ENCODE measurements at places on chromosomes 5 and 9.
A peak's percentile ranks its signal among the peaks of the same experiment; 100 is the strongest.

DNA sequence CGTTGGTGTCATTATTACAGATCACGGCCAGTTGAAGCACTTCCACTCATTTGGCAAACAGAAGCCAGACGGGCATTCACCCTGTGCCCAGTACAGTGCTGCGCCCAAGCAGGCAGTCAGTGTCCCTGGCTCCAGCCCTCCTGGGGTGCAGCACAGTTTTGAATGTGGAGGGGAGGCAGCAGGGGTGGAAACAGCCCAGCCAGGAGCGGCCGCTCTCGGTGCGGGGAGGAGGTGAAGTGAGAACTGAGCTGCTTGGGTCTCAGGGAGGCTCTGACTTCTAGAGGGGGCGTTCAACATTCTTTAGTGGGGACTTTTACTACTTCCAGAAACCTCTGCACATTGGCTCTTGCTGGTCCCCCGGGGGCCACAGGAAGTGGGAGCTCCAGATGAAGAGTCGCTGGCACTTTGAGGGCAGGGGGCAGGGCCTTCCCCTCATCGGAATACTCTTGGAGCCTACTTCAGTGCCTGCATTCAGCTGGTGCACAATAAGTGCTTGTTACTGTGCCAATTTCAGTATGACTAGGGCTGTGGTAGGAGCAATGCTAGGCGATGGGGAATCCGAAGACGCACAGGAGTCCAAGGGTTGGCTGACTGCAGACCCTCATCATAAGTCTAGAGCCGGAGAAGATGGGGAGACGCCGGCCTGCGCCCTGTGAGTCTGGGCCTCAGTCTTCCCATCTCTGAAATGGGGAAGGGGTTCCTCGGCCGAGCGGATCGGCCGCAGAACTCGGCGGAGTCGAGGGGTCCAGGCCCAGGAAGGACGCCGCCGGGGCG lies 492 bp upstream of the NEK6 start:
- DNase-seq = no peak

DNA sequence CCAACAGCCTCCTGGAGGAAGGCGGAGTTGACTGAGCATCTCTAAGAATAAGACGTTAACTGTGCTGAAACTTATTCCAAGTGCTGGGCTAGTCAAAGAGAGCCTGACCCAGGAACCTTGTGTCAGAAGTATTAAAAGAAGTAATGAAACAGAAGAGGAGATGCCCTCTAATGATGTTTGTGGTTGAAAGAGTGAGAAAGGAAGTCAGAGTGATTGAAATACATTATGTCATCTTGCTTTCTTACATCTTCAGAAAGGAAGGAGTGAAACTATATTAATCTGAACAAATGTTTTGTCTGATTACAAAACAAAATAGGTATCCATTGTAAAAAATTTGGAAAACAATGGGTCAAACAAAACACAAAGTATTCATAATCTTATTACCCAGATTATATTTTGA lies 460.7 kb downstream of the NTRK2 start:
- DNase-seq = no peak

GRCh38 chr5:148336704-148337435 lies 1.5 kb downstream of the SPINK9 start:
- DNase-seq = no peak

DNA sequence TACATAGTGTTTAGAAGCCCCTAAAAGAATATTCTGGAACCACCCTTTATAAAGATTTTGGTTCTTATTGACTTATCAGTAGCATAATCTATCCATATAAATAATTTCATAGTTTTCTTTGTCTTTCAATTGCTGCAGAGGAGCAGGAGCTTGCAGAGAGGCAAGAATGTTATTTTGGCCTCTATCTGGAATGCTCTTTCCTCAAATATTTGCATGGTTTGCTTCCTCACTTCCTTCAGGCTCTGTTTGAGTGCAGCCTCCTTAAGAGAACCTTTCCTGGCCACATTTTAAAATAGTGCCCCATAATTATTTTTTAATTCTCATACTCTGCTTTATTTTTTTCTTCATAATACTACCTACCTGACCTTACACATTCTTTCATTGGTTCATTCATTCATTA lies 1.5 kb downstream of the C5 start:
- DNase-seq = no peak

DNA sequence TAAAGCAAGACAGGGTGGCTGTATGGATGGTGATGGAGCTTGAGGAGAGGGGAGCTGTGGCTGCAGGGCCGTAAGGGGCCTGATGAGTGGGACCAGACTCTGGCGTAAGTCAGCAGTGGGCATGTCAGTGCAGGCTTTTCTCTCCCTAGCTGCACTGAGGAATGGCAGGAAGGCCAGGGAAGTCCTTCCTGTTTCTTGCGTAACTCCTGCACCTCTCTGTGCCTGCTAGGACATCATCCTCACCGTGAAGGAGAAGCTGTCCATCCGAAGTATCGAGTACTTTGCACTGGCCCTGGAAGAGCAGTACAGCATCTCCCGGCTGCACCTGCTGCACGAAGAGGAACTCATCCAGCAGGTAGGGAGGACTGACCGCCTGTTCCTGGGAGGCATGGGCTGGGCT lies 24.1 kb upstream of the TRMT10B start:
- no peak for DNase-seq

DNA sequence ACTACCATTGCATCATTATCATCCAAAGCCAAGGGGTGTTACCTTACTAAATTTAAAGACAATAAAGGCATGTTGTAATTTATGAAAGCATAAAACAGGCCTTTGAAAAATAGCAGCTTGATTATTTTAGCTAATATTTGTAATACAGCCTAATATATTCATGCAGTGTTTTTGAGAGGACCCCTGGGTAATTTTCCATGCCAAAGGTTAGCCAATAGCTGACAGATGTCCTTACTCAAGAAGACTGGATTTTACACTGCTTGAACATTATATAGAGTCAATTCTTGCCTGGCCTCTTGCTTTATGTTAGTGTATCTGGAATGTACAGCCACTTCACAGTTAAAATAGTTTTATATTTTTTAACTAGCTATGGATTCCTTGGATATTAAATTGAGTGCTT lies 337.8 kb upstream of the PAPPA start:
- DNase-seq = no peak

DNA sequence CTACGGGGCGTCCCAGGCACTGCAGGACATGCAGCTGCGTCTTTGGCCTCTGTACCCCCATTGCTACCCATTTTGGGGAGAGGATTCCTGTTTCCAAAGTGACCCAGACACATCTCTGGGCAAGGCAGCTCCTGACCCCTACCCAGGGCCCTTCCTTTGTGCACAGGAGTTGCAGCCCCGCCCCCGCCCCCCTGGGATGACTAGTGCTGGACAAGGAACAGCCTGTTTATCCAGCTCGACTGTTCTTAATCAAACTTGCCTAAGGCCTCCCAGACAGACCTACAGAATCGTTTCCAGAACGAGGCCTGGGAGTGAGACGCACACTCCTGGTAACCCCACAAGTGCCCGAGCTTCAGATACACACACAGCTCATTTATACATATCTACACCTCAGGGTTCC lies 13.2 kb downstream of the DIPK1B start:
- DNase-seq = no peak

- DNase-seq = no peak
Observed at GRCh38 chr9:116405321-116405720, 251.7 kb downstream of the PAPPA start.

DNA sequence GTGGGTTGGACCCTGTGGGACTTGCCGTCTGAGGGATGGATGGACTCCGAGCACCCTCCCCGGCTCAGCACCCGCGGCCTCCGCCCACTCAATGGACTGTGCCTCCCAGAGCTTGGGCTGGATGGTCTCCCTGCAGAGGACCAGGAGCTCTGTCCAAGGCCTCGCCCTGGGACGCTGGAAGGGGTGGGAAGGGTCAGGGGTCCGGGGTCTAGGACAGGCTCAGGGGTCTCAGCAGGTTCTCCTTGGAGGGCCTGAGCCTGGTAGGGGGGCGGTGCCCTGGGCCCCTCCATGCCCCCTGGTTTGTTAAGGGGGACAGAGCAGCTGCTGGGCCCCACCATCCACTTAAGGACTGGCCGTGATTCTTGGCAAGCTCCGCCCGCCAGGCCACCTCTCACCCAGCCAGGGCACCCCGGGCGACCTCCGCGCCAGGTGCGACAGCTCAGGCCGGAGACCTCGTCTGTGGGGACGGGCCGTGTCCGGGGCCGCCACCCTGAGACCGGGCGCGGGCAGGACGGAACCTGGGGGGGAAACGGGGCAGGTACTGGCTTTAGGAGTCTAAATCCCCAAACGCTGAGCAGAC lies 29.2 kb downstream of the EXOC3 start:
- DNase-seq = no peak

DNA sequence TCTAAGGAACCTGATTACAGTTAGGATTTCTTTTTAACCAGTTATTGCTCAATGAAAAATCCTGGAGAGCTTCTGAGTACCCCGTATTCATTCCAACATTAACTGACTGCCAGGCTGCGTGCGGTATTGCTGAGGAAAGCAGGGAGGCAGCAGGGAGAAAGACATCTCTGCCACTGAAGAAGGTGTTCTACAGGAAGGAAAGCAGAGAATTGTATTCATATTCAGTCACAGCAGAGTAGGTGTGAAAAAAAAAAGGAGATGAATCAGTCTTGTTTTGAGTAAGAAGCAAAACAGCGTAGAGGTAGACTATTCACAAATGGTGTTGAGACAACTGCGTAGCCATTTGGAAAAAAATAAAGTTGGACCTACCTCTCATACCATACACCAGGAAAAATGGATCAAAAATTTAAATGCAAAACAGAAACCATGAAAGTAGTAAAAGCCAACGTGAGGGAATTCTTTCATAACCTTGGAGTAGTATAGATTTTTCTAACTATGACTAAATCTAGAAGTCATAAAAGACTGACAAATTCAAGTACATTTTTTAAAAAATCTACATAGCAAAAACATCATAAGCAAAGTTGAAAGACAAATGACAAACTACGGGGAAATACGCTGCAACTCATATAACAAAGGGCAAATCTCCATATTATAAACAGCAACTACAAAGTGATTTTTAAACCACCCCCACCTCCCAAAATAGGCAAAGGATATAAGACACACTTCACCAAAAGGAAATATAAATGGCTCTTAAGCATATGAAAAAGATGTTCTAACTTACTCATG lies 9.9 kb upstream of the NR4A3 start:
- no peak for DNase-seq

DNA sequence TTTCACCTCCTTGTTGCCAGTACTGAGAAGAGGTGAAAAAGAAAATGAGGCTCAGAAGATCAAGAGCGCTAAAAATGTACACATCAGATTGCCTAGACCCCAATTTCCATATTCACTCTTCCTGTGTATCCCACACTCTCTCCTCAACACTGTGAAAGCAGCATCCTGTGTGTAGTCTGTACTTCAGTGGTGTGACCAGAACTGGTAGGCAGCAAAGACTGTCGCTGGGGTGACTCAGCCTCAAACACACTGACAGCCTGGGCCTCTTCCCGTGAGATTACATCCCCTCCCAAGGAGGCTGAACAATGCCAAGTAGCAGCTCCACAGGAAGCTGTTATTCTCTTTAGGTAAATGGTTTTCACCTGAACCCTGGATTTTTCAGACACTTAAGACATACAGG lies 135.5 kb downstream of the CCDC192 start:
- DNase-seq = no peak

- DNase-seq = no peak
Observed at GRCh38 chr5:135236908-135237747, 161.9 kb downstream of the MACROH2A1 start.

DNA sequence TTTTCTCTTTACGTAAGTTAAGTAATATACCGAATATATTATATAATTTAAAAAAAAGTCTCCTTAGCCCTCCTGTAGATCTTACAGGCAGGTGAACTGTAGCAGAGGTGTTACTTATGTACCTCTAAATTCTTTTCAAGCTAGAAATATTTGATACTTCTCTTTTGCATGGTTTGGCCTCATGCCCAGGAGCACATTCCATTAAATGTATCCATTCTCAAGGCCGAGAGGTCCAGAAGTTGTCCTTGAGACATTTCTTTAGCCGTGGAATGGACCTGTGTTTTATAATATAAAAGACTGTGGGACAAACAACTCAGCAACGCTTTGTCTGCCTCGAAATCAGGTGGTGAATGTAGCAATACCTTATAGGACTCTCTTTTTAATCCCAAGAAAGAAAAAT lies 184.5 kb downstream of the TRIO start:
- no peak for DNase-seq

- peak; percentile 21 for DNase-seq
Observed at GRCh38 chr5:149448831-149449714, 70.0 kb upstream of the IL17B start.

DNA sequence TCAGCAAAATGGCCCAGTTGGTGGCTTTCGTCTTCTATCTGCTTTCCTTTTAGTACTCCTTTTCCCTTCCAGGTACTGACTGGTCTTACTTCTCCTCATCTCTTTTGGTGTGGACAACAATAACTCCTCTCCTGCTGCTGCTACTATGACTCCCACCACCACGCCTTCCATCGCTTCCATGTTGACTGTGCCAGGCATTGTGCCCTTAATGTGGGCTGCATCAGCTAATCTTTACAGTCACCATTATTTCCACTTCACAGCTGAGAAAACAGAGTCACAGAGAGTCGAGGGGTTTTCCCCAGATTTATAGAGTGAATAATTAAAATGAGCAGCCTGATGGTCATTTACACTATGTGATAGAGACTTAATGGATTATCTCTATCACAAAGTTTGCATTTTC lies 184.9 kb upstream of the IL12B start:
- DNase-seq = no peak

- DNase-seq = no peak
Observed at GRCh38 chr9:138024131-138024530, 146.5 kb downstream of the CACNA1B start.

GRCh38 chr5:1068204-1068894 lies 43.5 kb downstream of the SLC12A7 start:
- DNase-seq = no peak

DNA sequence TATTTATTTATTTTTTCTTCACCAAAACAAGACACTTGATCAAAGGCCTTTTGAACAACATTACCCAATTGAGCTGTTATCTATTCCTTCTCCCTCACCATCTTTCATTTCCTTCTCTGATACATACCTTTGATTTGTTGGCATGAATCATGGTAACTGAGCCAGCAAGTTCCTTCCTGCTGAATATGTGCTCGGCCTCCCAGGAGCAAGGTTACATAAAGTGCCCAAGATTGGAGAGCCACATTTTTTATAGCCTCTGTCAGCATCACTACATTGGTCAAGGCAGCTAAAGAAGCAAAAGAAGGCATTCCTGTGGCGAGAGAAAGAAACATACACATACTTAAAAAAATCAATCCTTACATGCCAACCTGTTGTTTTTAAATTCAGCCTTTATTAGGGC lies 369.6 kb downstream of the CYLC2 start:
- no peak for DNase-seq

DNA sequence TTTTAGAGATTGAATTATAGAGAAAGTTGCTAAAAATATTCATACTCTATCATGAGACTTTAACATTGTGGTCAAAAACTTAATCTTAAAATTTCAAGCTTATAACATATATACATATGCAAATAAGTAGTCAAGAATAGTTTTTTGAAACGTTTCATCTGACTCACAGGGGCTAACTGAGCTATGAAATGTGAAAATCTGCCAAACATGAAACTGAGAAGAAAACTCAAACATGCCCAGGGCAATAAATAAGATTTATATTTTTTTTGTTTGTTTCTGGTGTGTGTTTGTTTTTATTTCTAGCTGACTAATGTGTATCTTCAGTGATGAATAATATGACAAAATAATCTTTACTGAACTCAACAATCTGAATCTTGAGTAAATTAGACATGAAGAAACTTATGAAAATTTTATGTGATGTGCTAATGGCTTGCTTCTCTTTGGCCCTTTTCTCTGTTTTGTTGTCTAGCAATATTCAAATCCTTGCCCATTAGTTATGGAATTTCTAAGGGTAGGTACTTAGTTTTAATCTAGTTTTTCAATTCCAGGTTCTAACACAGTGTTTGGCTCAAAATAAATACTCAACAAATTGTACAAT lies 99.9 kb downstream of the FAM174A start:
- no peak for DNase-seq

GRCh38 chr9:86201474-86202337 lies 57.8 kb downstream of the C9orf153 start:
- DNase-seq = no peak

Data from natural killer cell (primary cell).